GM23338 (cell line): ENCODE measurements at places on chromosomes 3 and 15. TPM values are rescaled to one million over a fixed set of nuclear protein-coding genes. Genes with fewer than 3 reads are reported as not detected.

Gene TRPC1
- 36.6 and 51.7 TPM in 2 replicates for total RNA-seq

Gene ANKUB1
- not detected in 2 replicates for total RNA-seq

Gene PPARG
- total RNA-seq, result 0.42 TPM in 1 of 2 replicates, not detected in the other

Gene MASP1
- total RNA-seq, result 1.6 and 5.9 TPM in 2 replicates

Gene GPR62
- 0.38 TPM in 1 of 2 replicates, not detected in the other for total RNA-seq

- no peak for DNase-seq
- H3K27me3 ChIP-seq, result no peaks in the 10 kb centered on the region
- no peaks in the 10 kb centered on the region for H3K36me3 ChIP-seq
- H3K4me1 ChIP-seq, result 0 out of 2 replicates have a peak, but pooled peaks cover 5% of the 10 kb centered on the region
- no peak overlapping the region for H3K4me3 ChIP-seq
- H3K27ac ChIP-seq, result no peak overlapping the region
Measured at GRCh38 chr3:127534564-127534963, 56.0 kb downstream of the TPRA1 start.

- no peaks in the 10 kb centered on the region for H3K36me3 ChIP-seq
- H3K4me3 ChIP-seq, result no peak overlapping the region
- no peaks in the 10 kb centered on the region for H3K4me1 ChIP-seq
- no peaks in the 10 kb centered on the region for H3K27me3 ChIP-seq
- no peak for DNase-seq
- no peak overlapping the region for H3K27ac ChIP-seq
Measured at GRCh38 chr3:175428466-175428865, 569.3 kb downstream of the NAALADL2 start.

DNA sequence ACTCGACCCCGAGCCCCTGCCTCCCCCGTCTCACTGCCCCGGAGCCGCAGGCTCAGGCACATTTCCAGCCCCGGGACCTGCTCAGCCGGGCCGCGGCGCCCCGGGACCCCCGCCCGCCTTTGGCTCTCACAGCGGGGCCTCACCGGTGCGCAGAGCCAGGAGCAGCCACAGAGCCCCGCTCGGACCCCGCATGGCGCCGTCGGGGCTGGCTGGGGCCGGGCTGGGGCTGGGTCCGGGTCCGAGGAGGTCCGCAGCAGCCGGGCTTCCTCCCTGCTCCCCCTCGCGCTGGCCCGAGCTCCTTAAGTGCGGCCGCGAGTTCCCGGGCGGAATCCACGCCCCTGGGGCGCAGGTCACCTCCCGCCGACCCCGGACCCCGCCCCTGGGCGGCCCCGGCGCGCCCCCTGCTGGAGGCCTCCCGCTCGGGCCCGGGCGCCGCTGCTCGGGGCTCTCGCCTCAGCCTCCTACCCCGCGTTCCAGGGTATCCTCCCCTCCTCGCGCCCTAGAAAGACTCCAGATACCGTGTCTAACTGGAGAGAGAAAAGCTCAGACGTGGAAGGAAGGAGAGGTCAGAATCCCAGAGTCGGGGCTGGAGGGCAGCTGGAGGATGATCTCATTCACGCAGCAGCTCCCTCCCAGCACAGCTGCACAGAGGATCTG is at the start of gene MELTF:
Gene MELTF, minus strand, starts transcription at position 307 of the 657 bp plus-strand sequence. Its CDS starts 115 bp downstream, at position 192.
- H3K4me1 ChIP-seq, result no peaks in the 10 kb centered on the region
- peak; percentile 80 for DNase-seq

GRCh38 chr15:34847598-34847997 is 52.2 kb upstream of the ACTC1 start:
- H3K4me3 ChIP-seq, result no peak overlapping the region
- H3K4me1 ChIP-seq, result no peaks in the 10 kb centered on the region
- no peak for DNase-seq
- no peak overlapping the region for H3K27ac ChIP-seq
- H3K36me3 ChIP-seq, result no peaks in the 10 kb centered on the region

GRCh38 chr3:119322021-119322834 is 28.0 kb downstream of the ARHGAP31 start:
- peak overlapping the region; percentile 95 for H3K27ac ChIP-seq

DNA sequence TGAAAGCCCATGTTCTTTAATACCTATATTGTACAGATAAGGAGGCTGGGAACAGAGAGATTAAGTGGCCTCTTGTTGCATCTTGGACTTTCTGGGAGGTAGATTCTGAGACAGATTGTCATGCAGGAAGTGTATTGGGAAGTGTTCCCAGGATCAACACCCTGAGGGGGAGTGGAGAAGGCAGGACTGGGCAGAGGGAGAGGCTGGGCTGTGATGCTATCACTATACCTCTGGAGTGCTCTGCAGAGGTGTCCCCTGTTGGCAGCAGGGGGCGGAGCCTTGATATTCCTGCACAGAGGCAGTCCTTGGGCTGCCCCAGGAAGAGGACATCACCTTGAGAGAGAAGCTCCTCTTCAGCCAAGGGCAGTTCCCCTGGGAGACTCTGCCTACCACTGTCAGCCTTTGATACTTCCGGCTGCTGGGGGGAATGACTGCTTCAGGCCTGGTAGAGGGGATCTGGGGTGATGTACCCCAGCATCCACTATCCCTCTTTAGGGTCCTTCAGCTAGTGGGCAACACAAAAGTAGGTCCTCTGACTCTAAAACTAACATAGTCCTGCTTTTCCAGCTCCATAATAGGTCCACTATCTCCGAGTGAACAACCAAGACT is 97.4 kb upstream of the RNU6-1 start:
- DNase-seq, result peak; percentile 43
- no peaks in the 10 kb centered on the region for H3K36me3 ChIP-seq

DNA sequence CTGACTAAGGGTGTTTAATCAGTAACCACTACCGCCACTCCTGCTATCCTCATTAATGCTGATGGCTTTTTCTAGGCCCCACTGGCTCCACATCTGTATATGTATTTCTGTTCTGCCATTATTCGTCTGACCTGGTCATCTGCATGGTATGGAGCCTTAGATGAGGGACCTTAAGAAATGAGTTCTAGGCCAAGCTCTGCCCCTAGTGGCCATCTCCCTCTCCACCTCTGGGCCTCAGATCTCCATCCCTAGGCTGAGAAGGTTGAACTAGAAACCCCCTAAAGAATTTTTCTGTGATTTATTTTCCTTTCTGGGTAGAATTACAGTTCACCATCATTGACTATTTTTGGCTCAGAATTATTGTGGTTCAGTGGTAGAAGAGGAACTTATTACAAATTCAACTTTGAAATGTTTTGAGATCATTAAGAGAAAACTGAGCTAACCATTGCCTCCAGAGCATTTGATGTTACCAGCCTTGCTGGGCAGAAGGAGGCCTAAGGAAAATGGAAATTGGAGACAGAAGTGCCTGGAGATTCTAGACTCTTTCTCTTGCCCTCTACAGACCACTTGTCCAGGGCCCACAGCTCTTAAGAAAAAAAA is 325.2 kb upstream of the NR2E3 start:
- H3K27ac ChIP-seq, result no peak overlapping the region
- H3K36me3 ChIP-seq, result no peaks in the 10 kb centered on the region
- H3K27me3 ChIP-seq, result no peaks in the 10 kb centered on the region

DNA sequence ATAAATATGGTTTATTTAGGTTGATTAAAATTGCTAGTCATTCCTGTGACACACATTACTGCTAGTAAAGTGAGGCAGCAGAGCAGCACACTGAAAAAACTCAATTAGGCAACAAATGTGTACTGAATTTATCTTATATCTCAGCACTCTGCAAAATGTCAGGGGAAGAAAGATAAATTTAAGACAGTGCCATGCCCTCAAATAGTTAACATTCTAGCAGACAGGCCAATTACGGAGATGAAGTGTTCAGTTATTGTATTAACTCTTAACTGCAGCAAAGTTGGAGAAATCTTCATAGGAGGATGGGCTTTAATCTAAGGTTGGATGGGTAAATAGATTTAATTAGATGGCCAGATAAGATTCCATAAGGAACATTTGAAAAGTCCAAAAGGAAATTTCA is 127.9 kb downstream of the PCCB start:
- no peaks in the 10 kb centered on the region; the same call in 1 of the 2 replicates for H3K36me3 ChIP-seq
- H3K4me1 ChIP-seq, result no peaks in the 10 kb centered on the region
- H3K27ac ChIP-seq, result no peak overlapping the region
- H3K4me3 ChIP-seq, result no peak overlapping the region
